A549 treated with dexamethasone at 1 μM for 4 hours (cell line): ENCODE measurements at places on chromosomes 5 and 9. TPM values are rescaled to one million over a fixed set of nuclear protein-coding genes. Genes with fewer than 3 reads are reported as not detected.

The NR6A1 gene
- 1.8 to 2.2 TPM (median 2.1 TPM) in 5 replicates for total RNA-seq

The UIMC1 gene
- 40.3 to 45.3 TPM (median 42.7 TPM) in 5 replicates for total RNA-seq

The PCDHGA6 gene
- total RNA-seq = 0.12 to 0.32 TPM (median 0.29 TPM) in 5 replicates

The AK8 gene
- total RNA-seq = 0.89 to 1.5 TPM (median 1.1 TPM) in 5 replicates

The SLC27A6 gene
- total RNA-seq = 0.07 to 0.08 TPM (median 0.08 TPM) in 4 of 5 replicates, not detected in the other

The CTSL gene
- 587 to 740 TPM (median 618 TPM) in 5 replicates for total RNA-seq

The RXRA gene
- 21.0 to 42.4 TPM (median 39.9 TPM) in 5 replicates for total RNA-seq

The PCDHGA2 gene
- 0.46 to 0.83 TPM (median 0.69 TPM) in 5 replicates for total RNA-seq

The FGF1 gene
- 0.13 to 0.73 TPM (median 0.42 TPM) in 5 replicates for total RNA-seq

The C1QTNF2 gene
- total RNA-seq = 0.08 to 0.16 TPM (median 0.09 TPM) in 5 replicates

The KCNV2 gene
- not detected in 5 replicates for total RNA-seq

The FBP1 gene
- 0.05 to 0.12 TPM in 2 of 5 replicates, not detected in the others for total RNA-seq

The NAIP gene
- total RNA-seq = 0.12 to 0.61 TPM (median 0.56 TPM) in 5 replicates
